Glomerular endothelial cell (primary cell): ENCODE measurements at places on chromosomes 6 and 20.

DNA sequence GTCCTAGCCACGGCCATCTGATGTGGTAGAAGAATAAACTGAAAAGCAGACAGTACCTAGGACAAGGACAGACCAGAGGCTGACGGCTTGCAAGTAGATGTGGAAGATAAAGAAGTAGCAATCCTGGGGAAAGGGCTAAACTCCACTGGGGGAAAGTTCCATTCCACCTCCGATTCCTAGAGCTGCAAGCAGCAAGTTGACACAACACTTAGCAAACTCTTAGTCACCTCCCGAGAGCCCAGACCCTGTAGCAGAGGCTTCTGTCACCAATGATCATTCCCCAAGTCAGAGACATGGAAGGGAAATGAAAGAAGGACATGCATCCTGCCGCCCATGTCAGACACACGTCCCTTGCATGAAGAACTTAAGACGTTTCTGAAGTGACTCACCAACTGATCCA is 99.2 kb upstream of the RPS6KA2 start:
- DNase-seq = no peak

DNA sequence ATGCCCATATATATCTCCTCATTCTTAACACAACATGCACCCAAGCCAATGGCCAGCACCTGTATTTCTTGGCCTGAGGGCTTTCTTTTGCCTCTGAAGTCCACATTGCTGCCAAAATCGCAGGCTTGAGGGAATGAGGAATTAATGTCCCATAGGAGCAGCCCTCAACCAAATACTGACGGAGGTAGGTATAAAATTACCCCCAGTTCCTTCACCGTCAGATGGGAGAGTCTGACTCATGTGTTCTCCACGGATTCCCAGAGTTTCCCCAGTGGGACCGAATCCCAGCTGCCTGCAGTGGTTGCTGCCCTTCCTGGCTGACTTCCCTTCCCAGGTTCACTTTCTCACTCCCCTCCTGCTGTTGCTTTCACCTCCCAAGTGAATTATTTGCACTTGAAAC is 602.2 kb upstream of the NOX3 start:
- DNase-seq = no peak

GRCh38 chr20:3981132-3981452 is 34.3 kb downstream of the RNF24 start:
- DNase-seq = no peak

DNA sequence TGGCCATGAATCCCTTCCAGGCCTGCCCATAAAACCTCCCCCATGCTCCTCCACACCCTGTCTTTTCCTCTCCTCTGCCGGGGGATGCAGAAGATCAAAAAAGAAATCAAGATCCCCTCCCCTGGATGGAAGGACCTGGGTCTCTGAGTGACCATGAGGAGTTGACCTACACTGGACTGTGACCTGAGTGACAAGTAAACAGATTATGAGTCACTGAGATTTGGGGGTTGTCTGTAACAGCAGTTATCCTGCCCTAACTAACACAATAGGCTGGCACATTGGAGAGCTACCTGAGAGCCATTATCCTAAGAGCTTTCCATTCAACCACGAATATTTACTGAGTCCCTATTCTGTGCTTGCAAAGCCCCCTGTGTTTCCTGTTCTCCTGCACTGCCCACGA is 28.4 kb upstream of the SIRPA start:
- no peak for DNase-seq

- DNase-seq = no peak
Measured at GRCh38 chr6:123904228-123904627, 100.6 kb downstream of the NKAIN2 start.
